ENCODE measurements at places on chromosomes 7 and 10. TPM values are rescaled to one million over a fixed set of nuclear protein-coding genes. Genes with fewer than 3 reads are reported as not detected.
A peak's percentile ranks its signal among the peaks of the same experiment; 100 is the strongest.

The MTPN gene
- 158 TPM for total RNA-seq

The LDB1 gene
- total RNA-seq: 39.5 TPM

The HECTD2 gene
- total RNA-seq: 7.2 TPM

The VPS37D gene
- 6.2 TPM for total RNA-seq

The GARIN1A gene
- 1.5 TPM for total RNA-seq

The LMOD2 gene
- not detected for total RNA-seq

The C10orf143 gene
- 2.0 TPM for total RNA-seq

GRCh38 chr7:6175645-6176044 is 96.8 kb downstream of the CYTH3 start:
- DNase-seq: peak; percentile 55

GRCh38 chr10:47027784-47028260 is 116.6 kb downstream of the PTPN20 start:
- DNase-seq: no peak

- no peak for DNase-seq
These were observed 45.7 kb upstream of the PTPRN2 start for GRCh38 chr7:158633055-158633956.

DNA sequence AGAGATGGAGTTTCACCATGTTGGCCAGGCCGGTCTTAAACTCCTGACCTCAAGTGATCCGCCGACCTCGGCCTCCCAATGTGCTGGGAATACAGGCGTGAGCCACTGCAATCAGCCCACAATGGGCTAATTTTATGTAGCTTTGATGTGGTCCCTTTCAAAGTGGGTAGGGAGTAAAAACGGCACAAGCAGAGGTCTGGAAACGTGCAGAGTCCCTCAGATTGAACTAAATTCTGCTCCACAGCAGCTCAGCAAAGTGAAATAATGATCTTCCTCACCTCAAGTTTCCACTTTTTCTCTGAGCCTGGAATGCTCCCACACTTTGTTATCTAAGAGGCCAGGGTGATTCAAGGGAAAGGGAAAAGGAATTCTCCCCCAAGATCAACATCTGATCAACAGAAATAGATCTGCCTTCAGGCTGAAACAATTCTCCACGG is 6.1 kb downstream of the CCDC3 start:
- DNase-seq: no peak

- DNase-seq: no peak
These were observed 8.6 kb downstream of the POLL start for GRCh38 chr10:101579516-101579870.

- DNase-seq: no peak
These were observed 20.8 kb upstream of the PAX2 start for GRCh38 chr10:100724531-100725027.

GRCh38 chr10:126504063-126504760 is 115.9 kb upstream of the ADAM12 start:
- peak; percentile 76 for DNase-seq

- no peak for DNase-seq
These were observed 203.7 kb downstream of the DIP2C start for GRCh38 chr10:485776-486175.

- no peak for DNase-seq
These were observed 27.9 kb upstream of the HPS1 start for GRCh38 chr10:98474628-98475027.

GRCh38 chr10:29319205-29319781 is 30.4 kb downstream of the LYZL1 start:
- no peak for DNase-seq

Data from fibroblast of lung (primary cell).